Omental fat pad (tissue), 4 donors: ENCODE measurements at places on chromosomes 11 and 22. TPM values are rescaled to one million over a fixed set of nuclear protein-coding genes. Genes with fewer than 3 reads are reported as not detected.

RAB3IL1 gene
- total RNA-seq: 30.1 TPM

OR8U1 gene
- total RNA-seq: not detected

APOA4 gene
- total RNA-seq: not detected

B3GAT1 gene
- 0.72 TPM for total RNA-seq

TRPM5 gene
- not detected for total RNA-seq

SLCO2B1 gene
- 151 TPM for total RNA-seq

CARD18 gene
- not detected for total RNA-seq

GRCh38 chr11:72971192-72971967, 157.2 kb downstream of the ATG16L2 start:
- DNase-seq: no peak

DNA sequence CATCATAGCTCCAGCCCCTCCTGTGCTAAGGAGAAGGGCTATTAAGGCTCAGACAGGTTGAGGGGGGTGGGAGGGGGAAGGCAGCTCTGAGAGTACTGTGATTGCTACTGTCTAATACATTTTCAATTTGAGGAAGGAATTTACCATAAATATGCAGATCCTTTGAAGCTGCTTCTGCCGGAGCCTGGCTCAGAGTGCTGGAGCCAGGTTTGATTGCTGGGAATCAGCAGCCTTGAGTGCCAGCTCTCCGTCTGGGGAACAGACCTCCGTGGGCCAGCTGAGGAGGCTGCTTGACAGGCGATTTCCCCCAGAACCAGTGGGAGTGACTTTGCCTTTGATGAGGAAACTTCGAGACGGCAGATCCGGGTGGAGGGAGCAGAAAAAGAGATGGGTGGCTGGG, 141.7 kb upstream of the TBCEL start:
- DNase-seq: no peak

DNA sequence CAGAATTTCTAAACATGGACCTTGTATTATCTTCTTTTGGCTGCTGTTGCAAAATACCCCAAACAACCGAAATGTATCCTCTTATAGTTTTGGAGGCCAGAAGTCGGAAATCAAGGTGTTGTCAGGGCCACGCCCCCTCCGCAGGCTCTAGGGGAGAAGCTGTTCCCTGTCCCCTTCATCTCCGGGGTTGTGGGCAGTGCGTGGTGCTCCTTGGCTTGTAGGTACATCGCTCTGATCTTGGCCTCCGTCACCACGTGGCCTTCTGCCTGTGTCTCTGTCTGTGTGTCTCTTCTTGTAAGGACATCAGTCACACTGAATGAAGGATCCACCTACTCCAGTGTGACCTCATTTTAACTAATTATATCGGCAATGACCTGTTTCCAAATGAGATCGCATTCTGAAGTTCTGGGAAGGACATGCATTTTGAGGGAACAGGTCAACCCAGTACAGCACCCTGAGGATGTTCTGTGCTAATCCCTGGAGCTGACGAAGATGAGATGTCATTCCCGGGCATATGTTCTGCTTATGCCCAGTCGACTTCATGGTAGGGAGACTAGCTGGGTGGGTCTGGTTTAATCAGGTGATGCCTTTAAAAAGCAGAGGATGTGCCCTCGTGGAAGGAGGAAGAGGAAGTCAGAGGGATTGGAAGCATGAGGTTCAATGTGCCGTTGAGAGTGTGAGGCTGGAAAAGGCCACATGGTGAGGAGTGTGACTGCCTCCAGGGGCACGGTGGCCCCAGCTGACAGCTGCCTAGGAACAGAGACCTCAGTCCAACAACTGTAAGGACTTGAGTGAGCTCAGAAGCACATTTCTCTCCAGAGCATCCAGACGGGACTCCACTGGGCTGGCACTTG, 531.1 kb downstream of the TBC1D22A start:
- no peak for DNase-seq

DNA sequence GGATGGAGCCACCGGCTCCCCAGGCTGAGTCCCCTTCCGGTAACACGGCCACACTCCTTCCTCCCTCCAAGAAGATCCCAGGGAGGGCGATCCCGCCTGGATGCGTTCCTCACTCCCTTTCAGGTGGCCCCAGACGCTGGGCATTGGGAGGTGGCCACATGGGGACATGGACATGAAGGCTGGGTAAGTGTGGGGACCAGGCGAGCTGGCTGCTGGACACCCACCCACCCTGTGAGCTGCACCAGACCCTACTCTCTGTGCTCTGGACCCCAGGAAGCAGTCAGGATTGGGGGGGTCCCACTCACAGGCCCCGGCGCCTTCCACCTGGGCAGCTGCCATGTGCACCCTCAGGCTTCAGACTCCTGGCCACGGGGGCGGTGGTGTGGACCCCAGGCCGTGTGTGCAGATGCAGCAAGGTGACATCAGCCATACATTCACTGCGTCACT, 932.8 kb downstream of the BRD1 start:
- no peak for DNase-seq

DNA sequence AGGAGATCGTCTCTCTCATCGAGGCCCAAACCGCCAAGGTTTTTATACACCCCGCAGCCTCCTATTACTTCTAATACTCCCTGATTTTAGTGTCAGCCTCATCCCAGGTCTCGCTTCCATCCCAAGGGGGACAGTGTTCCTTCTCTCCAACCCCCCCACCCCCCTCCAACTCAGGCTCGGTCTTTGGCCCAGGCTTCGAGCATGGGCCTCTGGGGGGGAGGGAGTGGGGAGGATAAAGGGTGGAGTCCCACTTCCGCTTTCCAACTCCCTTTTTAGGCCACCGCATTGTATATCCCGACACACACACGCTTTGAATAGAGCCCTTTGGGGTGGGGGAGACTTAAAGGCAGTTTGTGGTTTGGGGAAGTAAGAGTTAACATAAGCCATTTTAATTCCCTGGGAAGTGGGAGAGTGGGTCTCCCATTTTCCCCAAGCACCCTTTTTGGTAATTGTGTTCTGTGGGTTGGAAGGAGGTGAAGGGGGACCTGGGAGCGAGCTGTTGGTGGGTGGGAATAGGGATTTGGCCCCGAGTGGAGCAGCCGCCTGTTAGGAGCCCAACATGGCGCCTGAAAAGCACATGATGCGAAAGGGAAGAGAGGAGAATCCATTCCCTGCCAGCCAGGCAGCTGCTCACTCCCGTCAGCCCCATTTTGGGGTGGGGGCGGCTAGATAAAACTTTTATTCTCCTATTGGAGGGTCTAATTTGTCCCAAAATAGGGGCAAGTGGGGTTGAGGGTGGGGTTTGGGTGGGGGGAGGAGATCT, 844 bp downstream of the PCF11 start:
- no peak for DNase-seq

- DNase-seq: no peak
These were observed 47.8 kb upstream of the CD5 start for GRCh38 chr11:61054513-61054912.

DNA sequence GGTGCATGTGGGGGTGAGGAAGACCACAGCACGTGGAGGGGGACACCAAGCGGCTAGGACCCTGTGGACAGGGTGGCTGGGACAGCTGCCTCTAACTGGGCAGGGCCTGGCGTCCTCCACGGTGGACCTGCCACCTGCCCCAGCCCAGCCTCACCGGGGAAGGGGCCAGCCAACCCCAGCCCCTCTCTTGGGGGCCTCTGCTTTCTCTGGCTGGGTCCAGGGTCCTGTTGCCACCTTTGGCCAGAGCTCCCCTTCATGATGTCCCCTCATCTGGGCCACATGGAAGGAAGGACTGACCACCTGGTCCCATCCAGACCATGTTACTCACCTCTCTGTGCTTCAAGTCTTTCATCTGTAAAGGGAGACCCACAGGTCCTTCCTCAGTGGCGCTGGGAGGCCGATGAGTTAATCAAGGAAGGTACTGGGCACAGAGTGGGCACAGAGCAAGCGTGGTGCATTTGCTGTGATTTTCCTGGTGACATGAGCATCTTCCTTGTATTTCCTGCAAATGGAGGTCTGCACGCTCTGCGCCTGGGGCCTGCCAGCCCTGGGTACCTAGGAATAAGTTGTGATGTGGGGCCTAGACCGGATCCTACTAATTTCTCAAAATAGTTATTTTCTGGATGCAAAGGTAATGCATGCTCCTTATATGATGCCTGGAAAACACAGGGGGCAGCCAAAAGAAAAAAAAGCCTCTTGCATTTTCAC, 538.4 kb downstream of the TBC1D22A start:
- no peak for DNase-seq
